ENCODE measurements at places on chromosomes 7 and 10.
A peak's percentile ranks its signal among the peaks of the same experiment; 100 is the strongest.

DNA sequence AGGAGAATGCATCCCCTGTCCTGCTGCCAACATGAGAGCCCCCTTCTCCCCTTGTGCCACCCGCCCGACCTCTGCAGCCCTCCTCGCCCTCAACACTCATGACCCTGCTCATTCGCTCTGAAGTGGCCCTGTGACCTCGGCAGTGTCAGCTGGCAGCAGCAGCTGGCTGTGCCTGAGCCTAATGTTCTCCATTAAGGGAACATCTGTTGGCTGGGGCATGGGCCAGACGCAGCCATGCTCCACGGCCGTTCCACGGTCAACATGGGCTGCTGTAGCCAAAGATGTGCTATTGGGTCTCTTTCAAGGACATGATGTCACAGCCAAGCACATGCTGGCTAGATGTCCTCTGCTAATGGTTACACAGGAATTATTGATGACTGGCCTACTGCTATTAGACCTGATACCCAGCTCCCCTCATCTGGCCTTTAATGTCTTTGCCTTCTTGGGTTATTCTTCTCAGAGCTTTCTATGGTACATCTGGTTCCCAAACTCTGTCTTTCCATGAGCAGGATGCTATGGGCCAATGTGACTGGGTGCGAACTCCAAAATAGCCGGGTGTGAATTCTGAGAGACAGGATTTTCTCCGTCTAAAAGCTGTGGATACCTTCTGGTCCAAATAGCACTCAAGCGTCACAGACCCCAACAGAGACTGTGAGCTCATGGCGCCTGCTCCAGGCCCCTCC lies 22.4 kb downstream of the ADCYAP1R1 start:
- DNase-seq = no peak

- DNase-seq = no peak
These were observed 6.3 kb upstream of the CTBP2 start for GRCh38 chr10:125166658-125167057.

GRCh38 chr7:28750981-28751380 lies 207.1 kb downstream of the TRIL start:
- no peak for DNase-seq

GRCh38 chr10:78508955-78509748 lies 475.5 kb downstream of the RPS24 start:
- no peak for DNase-seq

- DNase-seq = peak; percentile 23
These were observed 579 bp downstream of the RBM33 start for GRCh38 chr7:155644971-155645509.

DNA sequence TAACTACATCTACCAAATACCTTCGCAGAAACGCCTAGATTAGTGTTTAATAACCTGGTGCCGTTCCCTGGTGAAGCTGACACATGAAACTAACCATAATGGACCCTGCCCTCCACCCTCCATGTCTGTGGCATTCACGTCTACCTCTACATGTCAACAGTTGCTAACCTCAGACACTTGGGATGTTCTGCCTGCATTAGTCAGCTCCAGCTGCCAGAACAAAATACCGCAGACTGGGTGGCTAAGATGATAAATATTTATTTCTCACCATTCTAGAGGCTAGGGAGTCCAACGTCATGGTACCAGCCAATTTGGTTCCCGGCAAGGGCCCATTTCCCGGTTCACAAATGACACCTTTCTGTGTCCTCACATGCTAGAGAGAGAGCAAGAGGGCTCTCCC lies 118.5 kb upstream of the CHST15 start:
- no peak for DNase-seq

- DNase-seq = no peak
These were observed 67.7 kb upstream of the CC2D2B start for GRCh38 chr10:95840121-95840520.

GRCh38 chr10:113273181-113274163 lies 279.4 kb upstream of the HABP2 start:
- DNase-seq = no peak

DNA sequence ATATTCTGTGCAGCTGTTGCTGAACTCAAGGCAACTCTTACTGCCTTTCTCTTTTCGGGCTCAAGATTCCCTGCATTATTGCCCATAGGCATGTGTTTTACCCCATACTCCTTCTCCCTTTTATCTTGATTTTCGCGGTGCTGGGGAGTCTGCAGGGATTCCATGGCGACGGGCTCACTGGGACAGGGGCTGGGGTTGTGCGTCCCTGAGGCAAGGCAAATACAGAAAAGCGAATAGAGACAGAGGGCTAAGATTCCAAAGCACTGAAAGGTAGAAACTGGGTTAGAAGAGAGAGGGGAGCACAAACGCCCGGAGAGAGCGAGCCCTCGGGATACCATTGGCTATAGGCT lies 519 bp upstream of the RPP38 start:
- no peak for DNase-seq

DNA sequence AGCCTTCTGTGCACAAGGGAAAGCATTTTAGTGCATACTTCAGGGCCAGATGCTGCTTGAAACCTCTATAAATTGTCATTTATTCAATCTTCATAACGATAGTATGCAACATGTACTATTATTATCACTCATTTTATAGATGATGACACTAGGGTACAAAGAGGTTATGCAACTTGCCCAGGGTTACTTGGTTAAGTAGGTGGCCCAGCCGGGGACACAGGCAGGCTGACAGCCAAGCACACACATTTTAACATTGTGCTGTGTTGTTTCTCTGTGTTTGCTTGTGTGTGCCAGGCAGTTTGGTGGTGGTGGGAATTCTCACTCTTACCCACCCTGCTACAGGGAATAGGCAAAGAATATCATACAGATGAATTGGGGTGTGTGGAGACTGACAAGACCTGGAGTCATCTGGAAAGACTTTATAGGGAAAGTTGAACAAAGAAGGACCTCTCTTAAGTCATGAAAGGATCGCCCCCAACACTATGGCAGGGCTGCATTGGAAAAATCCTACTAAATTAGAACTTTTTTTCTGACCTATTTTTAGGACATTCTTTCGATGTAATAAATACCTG lies 98.9 kb downstream of the MKX start:
- DNase-seq = no peak

DNA sequence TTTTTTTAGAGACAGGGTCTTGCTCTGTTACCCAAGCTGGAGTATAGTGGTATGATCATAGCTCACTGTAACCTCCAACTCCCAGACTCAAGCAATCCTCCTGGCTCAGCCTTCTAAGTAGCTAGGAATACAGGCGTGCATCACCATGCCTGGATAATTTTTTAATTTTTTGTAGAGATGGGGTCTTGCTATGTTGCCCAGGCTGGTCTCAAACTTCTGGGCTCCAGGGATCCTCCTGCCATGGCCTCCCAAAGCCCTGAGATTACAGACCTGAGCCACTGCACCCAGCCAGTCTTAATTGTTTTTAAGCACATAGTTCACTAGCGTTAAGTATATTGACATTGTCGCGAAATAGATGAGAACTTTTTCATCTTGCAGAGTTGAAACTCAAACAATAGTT lies 2.0 kb downstream of the SUPV3L1 start:
- no peak for DNase-seq

GRCh38 chr10:92760609-92761008 lies 70.9 kb downstream of the HHEX start:
- no peak for DNase-seq

DNA sequence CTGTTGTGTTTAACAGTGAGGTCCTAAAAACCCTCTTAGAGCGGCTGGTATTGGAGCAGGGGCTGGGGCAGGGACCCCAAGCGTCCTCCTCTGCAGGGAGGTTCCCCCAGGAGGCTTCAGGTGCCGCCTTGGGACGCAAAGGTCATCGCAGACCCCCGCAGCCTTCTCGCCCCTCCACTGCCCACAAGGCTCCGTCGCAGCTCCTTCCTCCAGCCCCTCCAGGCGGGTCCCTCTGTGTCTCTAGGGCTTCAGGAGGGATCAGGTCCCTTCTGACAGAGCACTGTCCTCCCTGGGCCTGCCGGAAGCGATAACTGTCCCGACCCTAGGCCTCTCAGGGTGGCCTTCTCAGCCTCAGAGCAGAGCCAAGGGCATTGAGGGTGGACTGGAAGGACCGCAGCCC lies 26.1 kb upstream of the AP5Z1 start:
- no peak for DNase-seq

DNA sequence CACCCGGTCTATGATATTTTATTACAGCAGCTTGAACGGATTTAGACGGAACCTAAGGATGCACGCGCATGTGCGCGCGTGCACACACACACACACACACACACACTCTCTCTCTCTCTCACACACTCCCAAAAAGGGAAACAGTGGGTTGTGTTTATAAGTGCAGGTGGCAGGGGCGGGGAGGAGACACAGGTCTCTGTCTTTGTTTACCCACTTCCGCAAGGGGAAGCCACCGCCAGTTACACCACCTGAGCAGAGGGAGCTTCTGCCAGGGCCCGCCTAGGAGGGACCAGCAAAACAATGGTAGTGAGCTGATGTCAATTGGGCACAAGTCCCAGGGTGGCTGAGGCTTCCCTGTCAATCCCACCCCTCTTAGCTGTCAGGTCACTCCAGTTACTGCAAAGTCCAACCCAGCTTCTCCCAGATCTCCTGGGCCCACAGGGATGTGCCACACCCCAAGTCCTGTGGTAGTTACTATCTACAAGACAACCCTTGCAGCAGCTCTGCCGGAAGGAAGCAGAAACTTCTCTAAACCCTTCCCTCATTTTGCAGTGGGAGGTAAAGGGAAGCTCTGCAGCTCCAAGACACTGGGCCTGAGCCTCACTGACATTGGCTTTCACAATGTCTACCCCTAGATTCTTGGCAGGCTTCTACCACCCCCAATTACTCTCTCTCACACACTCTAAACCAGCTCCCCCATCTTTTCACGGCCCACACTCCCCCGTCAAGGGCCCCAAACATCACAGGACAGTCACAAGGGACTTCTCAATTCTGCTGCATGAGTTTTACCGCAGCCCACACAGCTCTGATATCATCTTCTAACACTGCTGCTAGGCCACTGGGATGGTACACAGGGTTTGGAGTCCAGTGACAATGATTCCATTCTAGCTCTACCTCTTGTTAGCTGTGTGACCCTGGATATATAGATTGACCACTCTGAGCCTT lies 17.6 kb downstream of the ANXA11 start:
- peak; percentile 75 for DNase-seq

- DNase-seq = peak; percentile 17
These were observed 186.8 kb downstream of the USP6NL start for GRCh38 chr10:11424456-11425295.

GRCh38 chr7:31664890-31665289 lies 22.1 kb upstream of the PPP1R17 start:
- no peak for DNase-seq

- DNase-seq = no peak
These were observed 119.1 kb downstream of the NKX6-2 start for GRCh38 chr10:132666705-132667341.

- no peak for DNase-seq
These were observed 96.6 kb upstream of the PARD3 start for GRCh38 chr10:34911661-34912205.

- no peak for DNase-seq
These were observed 69.4 kb downstream of the CLEC2L start for GRCh38 chr7:139592801-139593461.

DNA sequence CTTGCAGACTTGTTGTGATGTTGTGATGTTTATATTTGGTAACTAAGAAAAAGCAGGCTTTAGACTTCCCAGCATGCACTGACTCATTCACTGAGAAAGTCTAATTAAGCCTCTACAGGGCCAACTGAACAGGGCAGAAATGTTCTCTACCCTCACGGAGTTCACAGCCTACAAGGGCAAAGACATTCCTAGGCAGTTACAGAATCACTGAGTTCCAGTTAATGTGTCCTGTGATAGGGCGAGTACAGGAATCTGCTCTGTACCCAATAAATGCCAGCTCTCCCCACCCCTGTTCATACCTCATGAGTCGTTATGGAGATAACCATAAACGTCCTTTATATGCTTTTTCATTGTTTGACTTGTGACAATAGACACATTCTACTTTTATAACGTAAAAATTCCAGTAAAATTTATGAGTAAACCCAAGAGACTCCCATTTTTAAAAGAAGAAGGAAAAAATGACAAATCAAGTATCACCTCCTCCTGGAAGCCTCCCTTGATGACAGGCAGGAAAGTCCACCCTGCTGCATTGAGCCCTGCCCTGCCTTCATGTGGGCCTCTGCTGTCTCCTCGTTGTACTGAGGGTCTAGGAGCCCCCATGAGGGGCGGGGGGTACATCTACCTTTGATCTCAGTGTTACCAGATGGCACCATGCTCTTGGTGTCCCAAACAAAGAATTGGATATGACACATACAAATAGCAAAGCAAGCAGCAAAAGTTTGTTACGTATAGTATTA lies 14.3 kb downstream of the MUC12 start:
- no peak for DNase-seq

DNA sequence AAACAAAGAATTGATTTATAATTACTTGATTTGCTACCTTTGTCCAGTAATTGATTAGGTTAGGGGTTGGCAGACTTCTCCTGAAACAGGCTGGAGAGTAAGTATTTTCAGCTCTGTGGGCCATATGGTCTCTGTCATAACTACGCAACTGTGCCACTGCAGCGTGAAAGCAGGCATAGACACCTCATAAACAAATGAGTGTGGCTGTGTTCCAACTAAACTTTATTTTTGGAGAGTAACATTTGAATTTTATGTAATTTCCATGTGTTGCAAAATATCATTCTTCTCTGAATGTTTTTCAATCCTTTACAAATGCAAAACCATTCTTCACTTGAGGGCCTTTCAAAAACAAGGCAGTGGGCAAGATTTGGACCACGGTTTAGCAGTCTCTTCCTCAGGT lies 76.9 kb downstream of the GALNT17 start:
- no peak for DNase-seq

- no peak for DNase-seq
These were observed 37.4 kb downstream of the GRID1 start for GRCh38 chr10:86329093-86329710.

GRCh38 chr10:91593366-91593765 lies 39.5 kb downstream of the PPP1R3C start:
- DNase-seq = no peak

- DNase-seq = no peak
These were observed 103.3 kb downstream of the ACTR3B start for GRCh38 chr7:152862856-152863255.

DNA sequence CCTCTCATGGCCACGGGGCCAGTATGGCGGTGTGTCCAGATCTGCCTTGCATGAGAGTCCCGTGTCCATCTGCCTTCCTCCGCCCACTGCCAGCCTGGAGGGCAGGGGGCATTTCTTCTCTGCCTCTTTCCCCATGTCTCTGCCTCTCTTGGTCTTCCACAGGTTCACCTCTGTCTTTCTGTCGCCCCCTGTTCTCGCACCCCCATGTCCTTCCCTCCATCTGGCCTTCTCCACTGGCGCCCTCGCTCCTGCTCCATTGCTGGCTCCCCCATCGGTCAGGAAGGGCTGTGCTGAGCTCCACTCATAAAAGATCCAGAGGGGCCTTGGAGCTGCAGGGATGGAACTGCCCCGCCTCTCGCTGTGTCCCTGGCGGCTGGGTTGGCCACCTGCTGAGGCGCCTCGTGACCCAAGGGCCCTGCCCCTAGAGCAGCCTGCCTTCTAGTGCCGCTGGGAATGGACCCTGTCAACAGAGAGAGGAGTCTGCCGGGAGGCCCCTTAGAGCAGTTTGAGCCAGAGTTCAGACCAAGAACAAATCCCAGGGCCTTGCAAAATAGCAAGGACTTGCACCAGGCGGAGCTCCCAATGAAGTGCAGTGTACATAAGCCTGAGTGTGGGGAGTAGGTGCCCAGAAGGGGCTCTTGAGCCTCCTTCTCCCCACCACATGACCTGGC lies 42.0 kb downstream of the GOLGA7B start:
- no peak for DNase-seq

Data from NCI-H2081 (cell line).